Thoracic aorta endothelial cell (primary cell): ENCODE measurements at places on chromosomes 6 and 20. TPM values are rescaled to one million over a fixed set of nuclear protein-coding genes. Genes with fewer than 3 reads are reported as not detected.

The MRAP2 gene
- total RNA-seq = 4.3 and 10.8 TPM in 2 replicates

The SLC22A3 gene
- 0.07 and 0.27 TPM in 2 replicates for total RNA-seq

The PKIB gene
- total RNA-seq = 0.22 TPM in 1 of 2 replicates, not detected in the other

The TRAPPC3L gene
- total RNA-seq = 0.13 and 0.22 TPM in 2 replicates

The HLA-G gene
- total RNA-seq = not detected in 2 replicates

The HSPA12B gene
- total RNA-seq = 5.2 and 23.8 TPM in 2 replicates

The PKIG gene
- total RNA-seq = 205 and 244 TPM in 2 replicates

The TMEM244 gene
- total RNA-seq = not detected in 2 replicates

The RRP36 gene
- total RNA-seq = 104 and 118 TPM in 2 replicates

The PRL gene
- total RNA-seq = not detected in 2 replicates

The EFCAB8 gene
- total RNA-seq = 0.43 TPM in 1 of 2 replicates, not detected in the other

The POFUT1 gene
- 41.4 and 50.9 TPM in 2 replicates for total RNA-seq

The TBC1D32 gene
- total RNA-seq = 8.1 and 9.7 TPM in 2 replicates

The APMAP gene
- 88.7 and 105 TPM in 2 replicates for total RNA-seq

The MCUR1 gene
- total RNA-seq = 10.1 and 12.3 TPM in 2 replicates

The NHSL1 gene
- 45.9 and 67.3 TPM in 2 replicates for total RNA-seq
